ENCODE measurements at places on chromosomes 7 and 10.

GRCh38 chr7:44759246-44759645 is 10.6 kb downstream of the ZMIZ2 start:
- no peak for DNase-seq

- DNase-seq = peak; percentile 18
Observed at GRCh38 chr10:126502441-126502840, 114.2 kb upstream of the ADAM12 start.

GRCh38 chr10:25451401-25451800 is 276.6 kb downstream of the GPR158 start:
- DNase-seq = no peak

DNA sequence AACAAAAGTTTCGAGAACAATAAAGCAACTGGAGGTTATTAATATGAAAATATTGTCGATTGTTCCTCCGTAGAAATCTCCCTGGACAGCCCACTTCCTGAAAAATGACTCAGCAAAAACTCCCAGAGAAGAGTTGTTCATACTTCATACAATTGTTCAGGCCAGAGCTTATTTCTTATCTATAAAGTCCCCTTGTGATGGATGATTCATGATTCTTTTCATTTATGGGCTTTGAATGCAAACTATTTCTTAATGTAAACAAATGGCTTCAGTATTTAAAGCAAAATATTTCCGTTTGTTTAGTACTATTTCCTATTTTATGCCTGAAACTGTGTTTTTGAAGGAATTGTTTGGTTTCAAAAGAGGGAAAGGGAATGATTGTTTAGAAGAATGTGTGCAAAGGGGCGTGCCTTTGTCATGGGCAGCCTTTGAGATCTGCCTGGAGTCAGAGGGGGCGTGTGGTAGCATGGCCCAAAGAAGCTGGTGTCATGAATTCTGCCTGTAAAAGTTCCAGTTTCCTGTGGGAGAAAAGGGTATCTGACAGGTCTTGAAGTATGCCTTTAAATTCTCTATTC is 26.2 kb upstream of the EXOC6 start:
- DNase-seq = peak; percentile 90

DNA sequence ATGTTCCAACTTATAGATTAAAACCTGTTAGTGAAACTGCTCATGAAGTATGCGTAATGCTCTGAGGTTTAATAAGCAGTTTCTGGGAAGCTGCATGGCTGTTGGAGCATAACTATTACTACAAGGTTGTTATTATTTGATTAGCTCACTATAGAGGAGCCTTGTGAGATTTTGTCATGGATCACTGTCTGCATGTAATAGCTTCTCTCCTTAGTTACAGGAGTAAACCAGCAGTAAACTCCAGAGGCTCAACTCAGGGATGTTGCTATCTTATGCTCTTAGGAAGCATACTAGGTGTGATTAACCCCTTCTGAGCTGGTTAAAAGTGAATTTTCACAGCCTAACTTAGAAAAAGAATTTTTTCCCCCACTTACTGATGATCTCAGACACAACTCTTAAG is 63.6 kb upstream of the IFRD1 start:
- no peak for DNase-seq

GRCh38 chr10:130714742-130715467 is 578.7 kb downstream of the GLRX3 start:
- DNase-seq = no peak

GRCh38 chr7:118005026-118005425 is 131.8 kb upstream of the CTTNBP2 start:
- DNase-seq = no peak

DNA sequence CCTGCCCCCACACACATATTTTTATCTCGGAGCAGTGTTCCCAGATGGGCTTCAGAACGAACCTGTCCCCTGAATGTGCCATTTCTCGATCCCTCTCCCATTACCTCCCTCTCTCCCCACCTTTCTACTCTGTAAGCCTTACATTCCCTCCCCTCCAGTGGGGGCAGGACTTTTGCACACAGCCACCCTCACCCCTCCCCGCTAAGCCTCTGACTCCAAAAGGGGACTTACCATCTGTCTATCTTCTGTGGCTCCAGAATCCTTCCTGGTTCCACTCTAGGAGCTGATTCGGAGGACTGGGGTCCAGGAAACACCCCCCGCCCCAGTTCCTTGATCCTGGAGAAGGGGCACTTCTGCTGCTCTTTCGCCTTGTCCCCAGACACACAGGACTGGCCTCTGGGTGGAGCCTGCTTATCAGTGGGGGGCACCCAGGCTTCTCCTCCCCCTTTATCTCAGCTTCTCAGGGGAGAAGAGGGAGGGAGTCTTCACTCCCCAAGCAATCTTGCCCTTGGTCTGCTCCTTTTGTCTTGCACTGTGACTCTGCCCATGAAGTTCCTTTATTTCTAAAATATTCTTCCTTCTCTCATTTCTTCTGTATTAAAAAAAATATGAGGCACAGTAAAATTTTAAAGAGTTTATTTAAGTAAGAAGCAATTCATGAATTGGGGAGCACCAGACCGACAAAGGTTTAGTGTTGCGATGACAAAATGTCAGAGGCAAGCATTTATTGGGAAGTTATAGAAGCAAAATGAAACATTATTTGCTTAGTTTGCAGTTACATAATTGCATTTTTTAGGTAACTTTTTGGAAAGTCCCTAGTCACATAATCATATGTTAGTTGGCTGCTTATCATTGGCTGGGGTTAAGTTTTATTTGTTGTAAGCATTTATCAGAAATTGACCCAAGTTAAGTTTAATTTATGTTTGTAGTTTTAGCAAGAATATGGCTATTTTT is at the start of gene KEL:
KEL (minus strand) TSS at position 391 of the 954 bp plus-strand sequence; CDS start at position 234, 157 bp downstream.
- DNase-seq = no peak

- DNase-seq = peak; percentile 28
Observed at GRCh38 chr10:119221666-119222065, 14.3 kb downstream of the GRK5 start.

GRCh38 chr10:21510241-21511094 is 15.0 kb downstream of the SKIDA1 start:
- no peak for DNase-seq

DNA sequence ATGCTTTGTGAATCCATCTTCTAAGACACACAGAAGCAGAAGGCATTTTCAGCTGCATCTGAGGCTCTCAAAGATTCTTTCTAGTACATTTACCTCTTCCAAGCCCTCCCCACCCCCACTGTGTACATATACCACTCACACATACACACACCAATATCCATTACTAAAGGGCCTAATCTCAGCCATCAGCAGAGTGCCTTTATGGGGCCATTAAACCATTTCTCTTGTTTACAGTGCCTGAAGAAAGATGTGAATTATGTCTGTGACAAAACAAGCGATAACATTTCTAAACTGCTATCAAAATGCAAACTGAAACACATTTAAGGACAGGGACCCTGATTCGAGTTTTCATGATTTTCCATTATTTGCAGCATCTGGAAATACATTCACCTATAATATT is 40.0 kb downstream of the ETV1 start:
- no peak for DNase-seq

GRCh38 chr7:55484834-55485233 is 87.5 kb downstream of the VOPP1 start:
- no peak for DNase-seq

DNA sequence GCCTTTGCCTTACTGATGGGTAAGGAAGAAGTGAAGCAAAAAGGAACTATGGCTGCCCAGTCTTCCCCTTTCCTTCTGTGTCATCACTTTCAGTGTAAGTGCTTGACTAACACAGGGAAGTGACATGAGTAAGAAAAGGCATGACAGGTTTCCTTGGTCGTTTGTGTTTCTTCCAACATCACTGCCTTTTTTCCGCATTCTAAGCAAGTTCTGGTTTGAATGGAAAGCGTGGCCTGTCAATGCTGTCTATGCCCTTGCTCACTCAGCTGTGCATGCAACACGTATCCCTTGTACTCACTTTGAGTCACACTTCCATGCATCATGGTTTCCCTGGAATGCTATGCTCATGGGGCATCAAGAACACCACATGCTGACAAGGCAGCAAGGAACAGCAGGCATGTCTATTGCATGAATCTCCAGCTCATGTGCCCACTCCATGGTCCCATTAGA is 111.8 kb downstream of the OAT start:
- DNase-seq = peak; percentile 41

DNA sequence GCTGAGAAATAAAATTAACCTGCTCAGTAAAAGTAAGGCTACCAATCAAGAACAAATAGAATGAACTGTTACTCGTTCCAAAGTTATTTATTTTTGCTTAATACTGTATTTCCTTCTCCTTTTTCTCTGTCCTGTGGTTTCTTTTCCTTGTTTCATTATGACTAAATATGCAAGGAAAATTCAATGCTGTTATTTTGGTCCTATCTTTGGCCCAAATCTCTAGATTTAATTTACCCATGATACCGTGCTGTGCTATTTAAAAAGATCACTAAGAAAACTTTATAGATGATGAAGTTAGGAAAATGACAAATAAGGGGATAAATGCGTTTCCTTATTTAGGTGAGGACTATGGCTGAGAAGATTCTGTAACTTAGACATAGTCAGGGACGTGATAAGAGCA is 45.3 kb upstream of the FAM133B start:
- peak; percentile 19 for DNase-seq

DNA sequence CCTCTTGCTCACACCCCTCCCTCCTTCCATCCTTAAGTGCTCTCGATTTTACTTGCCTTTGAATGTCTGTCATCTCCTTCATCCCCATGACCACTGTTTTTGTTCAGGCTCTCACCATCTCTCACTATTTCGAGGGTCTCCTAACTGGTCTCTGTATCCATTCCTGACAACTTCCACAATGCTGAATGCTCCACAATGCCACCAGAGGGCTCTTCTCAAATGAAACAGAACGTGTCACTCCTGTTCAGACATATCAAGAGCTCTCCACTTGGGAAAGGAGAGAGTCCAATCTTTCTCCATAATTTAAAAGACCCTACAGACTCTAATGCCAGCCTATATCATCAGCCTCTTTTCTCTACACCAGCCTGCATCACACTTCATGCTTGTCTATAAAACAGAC is 9.0 kb upstream of the SLC13A1 start:
- DNase-seq = no peak

DNA sequence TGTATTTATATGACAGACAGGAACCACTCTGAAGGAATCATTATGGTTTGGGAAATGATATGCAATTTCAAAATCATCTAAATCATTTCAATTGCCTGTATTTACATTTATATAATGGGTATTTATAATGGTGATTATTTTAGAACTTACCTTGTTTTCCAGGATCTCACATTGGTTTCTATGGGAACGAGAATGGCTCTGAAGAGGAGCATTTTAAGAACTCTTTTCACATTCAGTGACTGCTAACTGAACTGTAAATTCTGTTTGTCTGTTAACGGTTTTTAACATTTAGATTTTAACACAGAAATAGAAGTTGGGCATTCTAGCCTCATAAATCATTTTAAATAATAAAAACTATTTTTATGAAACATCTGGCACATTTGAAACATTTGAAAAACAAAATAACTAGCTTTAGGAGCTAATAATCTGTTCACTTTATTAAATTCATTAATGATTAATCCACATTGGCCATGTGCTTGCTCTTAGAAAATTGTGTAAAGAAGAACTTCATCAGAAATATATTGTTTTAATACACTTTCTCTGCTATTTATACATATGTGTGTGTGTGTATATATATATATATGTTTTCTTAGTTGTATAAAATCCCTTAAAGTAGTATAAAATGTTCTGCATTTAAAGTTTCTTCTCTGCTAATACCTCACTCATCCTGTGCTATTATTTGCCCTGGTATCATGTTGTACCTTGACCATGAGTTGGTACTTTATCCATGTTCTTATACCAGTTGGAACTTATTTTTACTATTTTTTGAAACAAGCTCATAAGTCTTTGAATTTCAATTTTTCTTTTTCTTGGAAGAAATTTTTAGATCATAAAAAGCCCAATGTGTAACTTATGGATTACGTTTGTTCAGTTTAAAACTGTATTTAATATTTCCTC is 8.7 kb upstream of the SEM1 start:
- no peak for DNase-seq

DNA sequence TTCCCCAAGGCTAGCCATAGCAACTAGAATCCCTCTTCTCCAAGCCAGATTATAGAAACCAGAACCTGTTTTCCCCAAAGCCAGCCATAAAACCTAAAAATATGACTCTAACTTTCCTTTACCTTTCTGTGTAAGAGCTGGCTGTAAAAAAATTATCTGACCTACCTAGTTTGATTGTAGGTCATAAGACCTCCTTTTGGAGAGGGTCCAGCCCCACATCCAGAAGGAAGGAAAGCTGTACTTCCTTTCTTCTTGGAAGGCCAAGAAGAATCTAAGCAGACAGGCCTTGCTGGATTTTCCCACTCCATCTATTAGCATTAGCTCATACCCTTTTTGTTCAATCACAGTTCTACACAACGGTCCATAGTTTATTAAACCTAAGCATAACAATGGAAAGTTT is 1006.3 kb downstream of the SORCS3 start:
- no peak for DNase-seq

GRCh38 chr7:137798073-137798763 is 48.6 kb downstream of the DGKI start:
- DNase-seq = no peak

GRCh38 chr10:63294781-63295180 is 161.7 kb downstream of the NRBF2 start:
- no peak for DNase-seq

- DNase-seq = peak; percentile 28
Observed at GRCh38 chr10:124736491-124737136, 7.6 kb downstream of the FAM53B start.

DNA sequence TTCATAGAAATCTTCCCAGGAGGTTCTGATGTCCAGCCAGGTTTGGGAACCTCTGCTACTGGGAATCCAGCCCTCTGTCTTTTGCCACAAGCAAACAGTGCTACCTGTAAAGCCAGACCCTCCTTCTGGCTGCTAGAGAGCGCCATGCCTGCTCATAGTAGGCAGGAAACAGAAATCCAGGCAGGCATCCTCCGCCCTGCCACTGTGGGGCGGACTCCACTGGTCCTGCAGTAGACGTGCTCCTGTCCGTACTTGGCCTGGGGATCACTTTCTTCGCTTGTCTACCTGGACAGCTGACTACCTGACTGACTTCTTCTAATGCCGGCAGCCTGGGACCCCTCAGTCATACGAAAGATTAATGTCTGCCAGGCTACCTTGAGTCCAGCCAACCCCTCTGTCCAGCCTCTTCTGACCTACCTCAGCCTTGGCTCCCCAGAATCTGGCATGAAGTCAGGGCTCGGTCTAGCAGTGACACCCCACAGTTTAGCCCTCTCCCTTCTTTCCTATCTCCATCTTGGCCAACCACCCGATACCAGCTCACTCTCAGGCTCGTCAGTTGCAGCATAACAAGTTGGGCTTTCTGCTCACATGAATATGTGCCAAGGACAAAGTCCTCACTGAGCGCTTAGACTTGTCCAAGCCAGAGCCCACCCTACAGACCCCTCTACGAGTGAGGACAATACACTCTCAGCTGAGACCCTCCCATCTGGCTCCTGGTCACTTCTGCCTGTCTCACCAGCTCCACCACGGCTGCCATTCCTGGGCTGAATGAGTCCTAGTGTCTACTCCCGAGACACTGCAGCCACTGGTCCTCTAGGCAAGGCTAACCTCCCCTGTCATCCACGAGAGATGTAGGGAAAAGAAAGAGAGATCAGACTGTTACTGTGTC is 43.9 kb upstream of the OPALIN start:
- no peak for DNase-seq

DNA sequence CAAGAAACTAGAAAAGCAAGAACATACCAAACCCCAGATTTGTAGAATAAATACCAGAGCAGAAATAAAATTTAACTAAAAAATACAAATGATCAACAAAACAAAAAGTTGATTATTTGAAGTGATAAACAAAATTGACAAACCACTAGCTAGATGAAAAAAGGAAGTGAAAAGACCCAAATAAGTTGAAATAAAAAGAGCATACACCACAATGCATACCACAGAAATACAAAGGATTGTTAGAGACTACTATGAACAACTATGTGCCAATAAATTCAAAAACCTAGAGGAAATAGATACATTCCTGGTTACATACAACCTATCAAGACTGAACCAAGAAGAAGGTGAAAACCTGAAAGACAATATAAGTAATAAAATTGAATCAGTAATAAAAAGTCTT is 333.4 kb downstream of the SH2D4B start:
- DNase-seq = no peak

Measured in EH (cell line).